Bladder microvascular endothelial cell (primary cell): ENCODE measurements at places on chromosomes 11 and 22. TPM values are rescaled to one million over a fixed set of nuclear protein-coding genes. Genes with fewer than 3 reads are reported as not detected.

Gene SEC14L6
- 0.13 TPM in 1 of 2 replicates, not detected in the other for total RNA-seq

Gene RFPL2
- not detected in 2 replicates for total RNA-seq

Gene GVQW3
- total RNA-seq, result 0.32 and 0.57 TPM in 2 replicates

Gene GSTT2B
- total RNA-seq, result 1.3 and 7.0 TPM in 2 replicates

Gene DLG2
- total RNA-seq, result 0.49 and 0.76 TPM in 2 replicates

Gene KCNA4
- total RNA-seq, result not detected in 2 replicates

Gene FAM83F
- total RNA-seq, result under 0.01 TPM in 1 of 2 replicates, not detected in the other

Gene KLHDC7B
- not detected in 2 replicates for total RNA-seq

Gene PPP2R5B
- total RNA-seq, result 7.6 and 13.6 TPM in 2 replicates

Gene RASL10A
- total RNA-seq, result 0.16 and 0.25 TPM in 2 replicates

Gene PVALB
- not detected in 2 replicates for total RNA-seq

Gene IGLL1
- not detected in 2 replicates for total RNA-seq

Gene MAPK8IP1
- total RNA-seq, result 1.5 and 3.2 TPM in 2 replicates

Gene CREB3L1
- total RNA-seq, result 0.25 and 0.65 TPM in 2 replicates

Gene KRTAP5-1
- total RNA-seq, result not detected in 2 replicates

Gene EEF1G
- total RNA-seq, result 1,133 and 1,197 TPM in 2 replicates

Gene KRTAP5-9
- total RNA-seq, result not detected in 2 replicates

Gene BBOX1
- total RNA-seq, result not detected in 2 replicates

Gene MS4A7
- total RNA-seq, result not detected in 2 replicates

Gene TRPC6
- 0.65 and 106 TPM in 2 replicates for total RNA-seq

Gene SLC22A9
- total RNA-seq, result not detected in 2 replicates

Gene IGSF22
- 0.06 TPM in 1 of 2 replicates, not detected in the other for total RNA-seq

Gene KRTAP5-10
- total RNA-seq, result not detected in 2 replicates

Gene MN1
- total RNA-seq, result 0.32 and 0.38 TPM in 2 replicates

Gene DDX25
- total RNA-seq, result under 0.01 and 0.13 TPM in 2 replicates

Gene ABCG4
- total RNA-seq, result under 0.01 TPM in 1 of 2 replicates, not detected in the other

Gene P2RY2
- total RNA-seq, result 0.97 and 4.8 TPM in 2 replicates

Gene KRTAP5-2
- total RNA-seq, result not detected in 2 replicates

Gene PDGFD
- total RNA-seq, result 11.0 and 56.5 TPM in 2 replicates

Gene LRRC32
- total RNA-seq, result 79.8 and 88.4 TPM in 2 replicates

Gene PCF11
- total RNA-seq, result 22.5 and 41.3 TPM in 2 replicates

Gene MRGPRX3
- total RNA-seq, result 1.3 TPM in 1 of 2 replicates, not detected in the other

Gene ALDH3B2
- not detected in 2 replicates for total RNA-seq

Gene HEPN1
- total RNA-seq, result 1.2 TPM in 1 of 2 replicates, not detected in the other

Gene ANKK1
- not detected in 2 replicates for total RNA-seq

Gene FGF19
- total RNA-seq, result not detected in 2 replicates

Gene ACTN3
- total RNA-seq, result under 0.01 and 0.06 TPM in 2 replicates

Gene C11orf65
- total RNA-seq, result 0.19 TPM in 1 of 2 replicates, not detected in the other

Gene OR8D1
- total RNA-seq, result not detected in 2 replicates

Gene SLC22A25
- not detected in 2 replicates for total RNA-seq

Gene RIMBP3C
- total RNA-seq, result not detected in 2 replicates

Gene LARGE2
- total RNA-seq, result not detected in 2 replicates

Gene OR8K1
- total RNA-seq, result not detected in 2 replicates

Gene BLID
- 0.16 and 0.82 TPM in 2 replicates for total RNA-seq

Gene OPCML
- 0.31 TPM in 1 of 2 replicates, not detected in the other for total RNA-seq

Gene MMP7
- 0.44 TPM in 1 of 2 replicates, not detected in the other for total RNA-seq

Gene RAB3IL1
- 1.6 and 2.8 TPM in 2 replicates for total RNA-seq
